ENCODE measurements at places on chromosomes 7 and 10. TPM values are rescaled to one million over a fixed set of nuclear protein-coding genes. Genes with fewer than 3 reads are reported as not detected.

DNA sequence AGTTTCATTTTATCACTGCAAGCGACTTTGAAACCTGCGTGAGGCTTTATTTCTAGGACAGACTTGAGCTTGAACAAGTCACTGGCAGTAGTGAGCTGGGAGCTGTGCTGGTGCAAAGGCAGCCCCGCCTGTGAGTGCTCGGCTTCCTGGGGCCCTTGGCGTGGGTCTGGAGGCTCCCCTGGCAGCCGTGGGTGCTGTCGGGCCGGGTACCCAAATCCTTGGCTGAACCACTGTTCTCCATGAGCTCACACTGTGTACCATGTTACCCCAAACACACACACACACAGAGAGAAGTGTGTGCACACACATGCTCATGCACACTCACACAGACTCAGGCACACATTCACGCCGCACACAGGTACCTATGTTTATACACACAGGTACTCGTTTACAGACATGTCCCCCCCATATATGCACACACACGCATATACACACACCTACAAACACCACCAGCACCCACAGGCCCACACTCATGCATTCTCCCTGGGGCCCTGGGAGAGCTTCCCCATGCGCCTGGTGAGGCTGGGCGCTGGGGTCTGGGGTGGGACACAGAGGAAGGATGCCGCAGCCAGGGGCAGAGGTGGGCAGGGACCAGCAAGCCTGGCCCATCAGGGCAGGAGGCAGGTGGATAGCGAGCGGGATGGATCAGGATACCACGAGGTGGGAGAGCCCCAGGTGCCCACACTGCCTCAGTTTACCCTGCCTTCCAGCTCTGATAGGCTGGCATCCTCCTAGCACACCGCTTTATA, 158.8 kb downstream of the ADARB2 start:
- no peak for DNase-seq

DNA sequence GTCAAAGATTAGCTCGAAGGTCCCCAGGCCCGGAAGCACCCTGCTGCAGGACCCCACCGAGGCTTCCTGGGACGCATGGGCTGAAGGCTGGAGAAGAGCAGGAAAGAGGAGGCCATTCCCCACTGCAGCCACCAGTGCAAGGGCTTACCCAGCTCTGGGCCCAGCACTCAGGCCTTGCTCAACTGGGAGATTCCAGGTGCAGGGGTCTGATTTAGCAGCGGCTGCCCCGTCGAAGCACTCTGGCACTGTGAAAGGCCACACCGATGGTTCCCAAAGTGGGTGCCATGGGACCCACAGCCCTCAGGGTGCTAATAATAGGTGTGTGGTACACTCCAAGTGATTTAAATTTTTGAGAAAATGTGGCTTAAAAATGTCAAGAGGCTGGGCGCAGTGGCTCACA, 130.9 kb downstream of the OAT start:
- DNase-seq = no peak

DNA sequence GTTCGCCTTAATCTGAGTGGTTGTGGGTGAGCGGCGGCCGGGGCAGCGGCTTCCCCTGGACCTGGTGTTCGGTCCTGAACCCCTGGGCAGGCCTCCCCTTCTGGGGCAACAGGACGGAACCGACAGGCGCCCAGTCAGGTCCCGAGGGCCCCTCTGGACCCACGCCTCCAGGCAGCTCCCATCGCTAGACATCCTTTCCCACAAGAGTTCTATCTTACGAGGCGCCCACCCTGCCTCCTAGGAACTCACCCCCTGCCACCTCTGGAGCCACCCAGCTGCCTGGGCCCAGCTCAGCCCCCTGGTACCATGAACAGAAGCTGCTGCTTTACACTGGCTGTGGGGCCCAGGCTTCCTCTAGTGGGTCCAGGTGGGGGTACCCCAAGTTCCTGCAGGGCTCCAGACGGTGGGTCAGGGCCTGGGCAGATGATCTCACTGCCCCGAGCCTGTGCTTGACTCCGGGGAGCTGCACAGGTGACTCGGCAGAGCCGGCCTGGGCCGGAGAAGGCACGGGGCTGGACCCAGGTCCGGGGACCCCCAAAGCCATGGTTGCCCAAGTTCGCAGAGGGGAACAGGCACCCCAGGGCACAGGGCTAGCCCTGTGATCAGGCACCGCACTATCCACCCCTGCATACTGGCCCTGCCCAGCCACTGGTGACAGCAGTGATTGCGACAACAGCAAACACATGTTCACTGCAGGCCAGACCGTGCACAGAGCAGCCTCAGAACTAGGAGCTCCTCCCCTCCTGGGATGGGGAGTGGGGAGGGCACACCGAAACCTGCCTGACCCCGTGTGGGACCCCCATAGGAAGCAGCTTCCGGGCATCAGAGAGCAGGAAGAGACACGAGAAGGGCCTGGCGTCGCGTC, 180.3 kb downstream of the ELFN1 start:
- no peak for DNase-seq

GRCh38 chr10:86087716-86088115, 278.9 kb downstream of the GRID1 start:
- DNase-seq = no peak

DNA sequence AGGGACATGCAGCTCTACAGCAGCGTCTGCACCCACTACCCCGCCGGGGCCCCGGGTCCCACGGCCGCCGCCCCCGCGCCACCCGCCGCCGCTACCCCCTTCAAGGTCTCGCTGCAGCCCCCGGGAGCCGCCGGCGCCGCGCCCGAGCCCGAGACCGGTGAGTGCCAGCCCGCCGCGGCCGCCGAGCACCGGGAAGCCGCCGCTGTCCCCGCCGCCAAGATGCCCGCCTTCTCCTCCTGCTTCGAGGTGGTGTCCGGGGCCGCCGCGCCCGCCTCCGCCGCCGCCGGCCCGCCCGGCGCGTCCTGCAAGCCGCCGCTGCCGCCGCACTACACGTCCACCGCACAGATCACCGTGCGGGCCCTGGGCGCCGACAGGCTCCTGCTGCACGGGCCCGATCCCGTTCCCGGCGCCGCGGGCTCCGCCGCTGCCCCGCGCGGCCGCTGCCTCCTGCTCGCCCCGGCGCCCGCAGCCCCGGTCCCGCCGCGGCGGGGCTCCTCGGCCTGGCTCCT, 631 bp downstream of the OTUD1 start:
- no peak for DNase-seq

- no peak for DNase-seq
Measured at GRCh38 chr7:49762666-49763065, 10.8 kb upstream of the VWC2 start.

DNA sequence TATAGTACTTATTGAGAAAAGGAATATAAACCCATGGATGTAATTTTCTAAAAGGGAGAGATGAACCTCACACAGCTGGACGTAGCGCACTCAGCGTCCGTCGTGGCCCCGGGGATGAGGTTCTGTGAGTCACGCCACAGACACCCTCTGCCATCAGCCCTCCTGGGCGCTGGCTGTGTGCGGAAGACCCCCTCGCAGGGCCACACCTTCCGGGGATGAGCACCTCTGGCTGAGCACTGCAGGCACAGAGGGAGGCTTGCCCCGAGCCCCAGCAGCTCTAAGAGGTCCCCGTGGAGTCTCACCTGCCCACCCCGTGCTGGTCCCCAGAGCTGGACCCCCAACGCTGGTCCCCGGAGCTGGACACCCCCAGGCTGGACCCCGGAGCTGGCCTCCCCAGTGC, 215.8 kb downstream of the PTPRN2 start:
- DNase-seq = no peak

GRCh38 chr7:145339319-145339718, 503.5 kb upstream of the TPK1 start:
- no peak for DNase-seq

DNA sequence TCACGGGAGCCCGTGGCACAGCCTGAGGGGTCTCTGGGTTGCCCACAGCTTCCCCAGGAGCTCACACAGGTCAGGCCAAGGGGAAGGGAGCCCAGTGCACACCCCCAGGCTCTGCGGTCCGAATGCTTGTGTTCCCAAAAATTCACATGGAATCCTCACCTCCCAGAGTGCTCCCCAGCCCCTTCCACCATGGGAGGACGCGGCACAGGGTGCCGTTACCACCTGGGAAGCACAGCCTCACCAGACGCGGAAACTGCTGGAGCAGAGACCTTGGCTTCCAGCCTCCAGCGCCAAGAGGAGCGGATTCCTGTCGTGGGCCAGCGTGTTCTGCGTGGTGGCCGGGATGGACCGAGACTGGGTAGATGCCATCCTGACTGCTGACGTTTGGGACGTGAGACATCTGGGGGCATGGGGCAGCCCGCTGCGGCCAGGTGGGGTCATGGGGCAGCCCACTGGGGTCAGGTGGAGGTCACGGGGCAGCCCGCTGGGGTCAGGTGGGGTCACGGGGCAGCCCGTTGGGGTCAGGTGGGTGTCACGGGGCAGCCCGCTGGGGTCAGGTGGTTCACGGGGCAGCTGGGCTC, 149.4 kb downstream of the WDR37 start:
- no peak for DNase-seq

GRCh38 chr7:102875700-102876295, 37.0 kb upstream of the LRRC17 start:
- no peak for DNase-seq

- no peak for DNase-seq
Measured at GRCh38 chr10:84991301-84991700, 662.9 kb downstream of the CCSER2 start.

DNA sequence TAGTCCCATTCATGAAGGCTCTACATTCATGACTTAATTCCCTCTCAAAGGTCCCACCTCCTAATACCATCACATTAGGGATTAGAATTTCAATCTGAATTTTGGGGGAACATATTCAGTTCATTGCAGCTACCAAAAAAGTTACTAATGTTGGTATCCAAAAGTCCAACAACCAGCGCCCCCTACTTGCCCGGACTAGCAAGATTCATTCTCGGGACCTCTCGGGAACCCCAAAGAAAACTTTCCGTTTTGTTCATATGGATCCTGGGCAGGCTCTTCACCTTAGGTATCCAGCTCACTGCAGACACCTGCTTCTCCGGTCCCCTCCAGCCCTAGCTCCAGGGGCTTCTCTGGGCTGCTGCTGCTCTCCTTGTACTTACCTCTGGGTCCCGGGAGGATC, 8.9 kb upstream of the GRK5 start:
- DNase-seq = peak; percentile 42

GRCh38 chr7:101232141-101232850, 5.3 kb downstream of the CLDN15 start:
- DNase-seq = no peak

DNA sequence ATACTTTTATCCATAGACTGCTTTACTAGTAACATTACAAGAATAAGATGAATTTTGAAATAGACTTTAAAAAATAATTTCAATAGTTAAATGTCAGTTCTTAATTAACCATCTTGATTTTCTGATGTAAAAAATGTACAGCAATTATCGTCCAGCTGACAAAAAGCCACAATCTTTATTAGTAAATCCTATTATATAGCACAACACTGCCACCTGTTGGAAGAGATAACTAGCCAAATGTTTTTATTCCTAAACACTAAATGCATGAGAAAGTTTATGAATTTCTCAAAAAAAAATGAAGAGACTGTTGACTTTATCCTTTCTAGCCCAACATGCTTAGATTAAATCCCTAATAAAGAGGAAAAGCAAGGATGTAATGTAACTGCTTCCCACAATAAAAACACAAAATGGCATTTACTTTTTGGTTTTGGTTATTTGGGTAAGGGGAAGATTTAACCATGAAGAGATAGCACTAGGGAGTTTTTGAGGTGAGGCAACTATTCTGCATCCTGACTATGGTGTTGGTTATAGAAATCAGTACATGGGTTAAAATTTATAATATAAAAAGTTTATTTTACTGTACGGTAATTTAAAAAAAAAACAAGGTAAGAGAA, 8.0 kb downstream of the COA1 start:
- DNase-seq = peak; percentile 73

- DNase-seq = no peak
Measured at GRCh38 chr10:75208181-75208580, 2.4 kb upstream of the VDAC2 start.

- DNase-seq = peak; percentile 58
Measured at GRCh38 chr7:30321882-30322192, 37.4 kb downstream of the ZNRF2 start.

GRCh38 chr10:69685802-69686585, 55.9 kb downstream of the FAM241B start:
- no peak for DNase-seq

DNA sequence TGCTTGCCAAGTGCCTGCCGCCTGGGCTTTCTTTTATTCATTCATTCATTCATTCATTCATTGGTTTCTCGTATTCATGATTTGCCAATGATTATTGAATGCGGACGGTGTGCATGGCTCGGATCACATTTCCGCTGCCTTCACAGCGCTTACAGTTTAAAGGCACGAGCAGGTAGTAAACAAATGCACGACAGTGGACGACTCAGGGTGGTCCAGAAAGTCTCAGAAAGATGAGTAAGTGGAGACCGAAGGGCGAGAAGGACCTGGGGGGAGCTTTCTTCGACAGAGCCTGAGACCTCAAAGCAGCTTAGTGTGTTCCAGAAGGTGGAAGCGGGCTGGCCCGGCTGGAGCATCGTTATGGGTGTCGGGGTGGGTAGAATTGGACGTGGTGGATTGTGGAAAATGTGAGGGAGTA, 506 bp downstream of the MCM10 start:
- no peak for DNase-seq

GRCh38 chr7:105267244-105267643, 121.5 kb downstream of the SRPK2 start:
- no peak for DNase-seq

DNA sequence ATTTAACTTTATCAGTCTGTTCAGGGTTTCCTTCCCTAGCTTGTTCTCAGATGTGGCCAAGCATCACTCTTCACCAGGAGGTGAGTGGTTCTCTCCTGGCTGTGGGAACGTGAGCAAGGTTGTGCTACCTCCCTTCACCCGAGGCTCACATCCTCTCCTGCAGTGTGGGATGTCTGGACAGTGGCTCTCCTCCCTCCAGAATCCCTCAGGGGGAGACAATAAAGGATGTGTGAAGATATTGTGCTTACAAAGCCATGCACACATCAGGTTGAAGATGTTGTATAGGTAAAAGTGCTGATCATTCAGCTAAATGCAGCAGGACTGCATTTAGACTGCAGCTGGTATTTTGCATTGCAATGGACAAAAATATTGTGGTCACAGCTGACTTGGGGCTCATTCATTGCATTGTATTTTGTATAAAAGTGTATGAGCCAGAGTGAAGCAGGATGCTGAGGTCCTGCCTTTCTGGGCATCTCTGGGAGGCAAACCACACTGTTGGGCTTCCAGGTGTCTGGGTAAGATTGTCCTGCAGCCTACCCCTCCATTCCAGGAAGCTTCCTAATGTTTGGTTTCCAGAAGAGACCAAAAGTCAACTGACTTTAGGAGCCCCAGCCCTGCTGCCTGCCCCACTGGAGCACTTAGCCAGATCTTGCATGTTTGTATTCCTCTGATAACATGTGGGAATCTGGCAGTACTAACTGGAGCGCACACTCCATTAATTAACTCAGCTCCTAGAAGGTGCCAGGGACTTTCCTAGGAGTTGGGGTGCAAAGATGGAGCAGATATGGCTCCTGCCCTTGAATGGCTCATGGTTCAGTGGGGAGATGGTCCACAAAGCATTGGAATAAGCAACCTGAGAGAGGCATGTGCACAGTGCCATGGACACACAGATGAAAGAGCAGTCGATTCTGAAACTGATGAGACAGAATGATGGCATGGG, 292.5 kb upstream of the ZNF32 start:
- DNase-seq = no peak

Gene MEOX2
- total RNA-seq = not detected

Gene FLNC
- total RNA-seq = not detected

Gene GPR85
- not detected for total RNA-seq

Gene KIF5B
- total RNA-seq = 44.1 TPM

Gene PCDH15
- not detected for total RNA-seq

Gene PNLIPRP3
- not detected for total RNA-seq

Gene IDI2
- total RNA-seq = not detected

Gene PMS2
- total RNA-seq = 20.3 TPM

Gene MYOZ1
- total RNA-seq = not detected

Gene SLC35G1
- 2.6 TPM for total RNA-seq

Gene PDZD7
- 0.85 TPM for total RNA-seq

Gene TMEM196
- total RNA-seq = not detected

Gene MTG1
- 90.0 TPM for total RNA-seq

Gene JAKMIP3
- total RNA-seq = 0.17 TPM

Data from B cell (primary cell).